ENCODE measurements at places on chromosomes 4 and X.

DNA sequence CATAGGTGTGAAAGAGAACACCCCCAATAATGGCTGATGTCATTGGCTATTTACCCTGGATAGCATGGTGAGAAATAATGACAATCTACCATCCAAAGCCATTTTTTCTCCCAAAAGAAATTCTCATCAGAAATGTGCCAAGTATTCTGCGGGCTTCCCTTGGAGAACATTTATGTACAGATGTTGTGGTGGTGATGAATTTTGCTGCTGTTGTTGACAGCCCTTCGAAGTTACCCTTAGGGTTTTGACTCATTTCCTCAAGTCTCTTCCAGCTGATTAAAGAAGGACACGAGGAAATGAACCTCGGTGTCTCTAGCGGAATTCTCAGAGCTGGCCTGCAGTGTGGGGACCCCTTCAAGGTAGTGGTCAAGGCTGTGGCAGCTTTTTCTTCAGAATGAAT, 3.4 kb downstream of the KIT start:
- no peak for DNase-seq

DNA sequence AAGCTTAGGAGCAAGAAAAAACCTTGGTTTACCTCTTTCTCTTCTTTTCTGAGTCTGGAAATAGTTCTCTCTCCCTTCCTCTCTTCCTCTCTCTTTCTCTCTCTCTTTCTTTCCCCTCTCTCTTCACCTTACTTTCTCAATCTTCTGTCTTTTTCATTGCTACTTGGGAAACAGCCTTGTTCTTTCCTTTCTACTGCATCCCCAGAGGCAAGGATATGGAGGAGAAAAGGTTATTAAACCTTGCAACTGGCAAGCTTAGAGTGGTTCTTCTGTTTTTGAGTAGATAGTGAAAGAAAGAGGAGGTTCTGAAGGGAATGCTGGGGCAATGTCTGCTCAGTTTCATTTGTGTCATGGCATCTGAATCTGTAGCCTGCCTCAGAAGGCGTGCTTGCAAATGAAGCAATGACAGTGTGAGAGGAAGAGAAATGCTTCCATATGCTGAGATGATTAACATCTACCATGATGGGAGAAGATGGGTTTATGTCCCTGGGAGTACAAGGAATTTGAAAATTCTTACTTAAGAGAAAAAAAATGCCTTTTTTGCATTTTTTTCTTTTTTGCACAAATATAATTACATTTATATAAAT, 190.6 kb downstream of the CEP135 start:
- no peak for DNase-seq

- DNase-seq = no peak
Observed at GRCh38 chr4:72448231-72448630, 120.8 kb downstream of the ADAMTS3 start.

GRCh38 chr4:118753685-118754084, 68.5 kb downstream of the METTL14 start:
- DNase-seq = no peak

GRCh38 chrX:19829814-19830213, 57.6 kb downstream of the SH3KBP1 start:
- DNase-seq = no peak

GRCh38 chr4:81356621-81357020, 115.1 kb downstream of the RASGEF1B start:
- DNase-seq = no peak

DNA sequence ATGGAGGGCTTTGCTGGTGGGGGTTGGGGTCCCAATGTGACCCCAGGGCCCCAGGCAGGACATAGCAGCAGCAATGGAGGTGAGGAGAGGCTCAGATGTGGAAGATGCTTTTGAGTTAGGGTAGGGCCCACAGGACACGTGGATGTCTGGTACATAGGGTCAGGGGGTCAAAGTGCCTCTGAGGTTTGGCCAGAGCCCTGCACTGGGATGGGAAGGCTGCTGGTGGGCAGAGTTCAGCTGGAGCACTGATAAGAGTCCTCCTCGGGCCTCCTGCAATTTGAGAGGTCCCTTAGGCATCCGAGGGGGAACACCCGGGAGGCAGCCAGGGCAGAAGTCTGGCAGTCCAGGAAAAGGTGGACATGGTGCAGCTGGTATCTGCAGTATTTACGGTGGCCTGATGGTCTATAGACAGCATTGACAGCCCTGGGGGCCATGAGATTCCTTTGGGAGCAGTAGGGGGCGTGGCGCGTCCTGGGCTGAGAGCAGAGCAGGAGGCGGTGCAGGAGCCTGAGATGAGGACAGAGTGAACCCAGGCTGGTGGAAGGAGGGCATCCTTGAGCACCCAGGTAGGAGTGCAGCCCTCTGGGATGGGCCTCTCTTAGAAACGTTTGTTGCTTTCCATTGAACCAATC, 22.6 kb downstream of the CCNQ start:
- DNase-seq = no peak

GRCh38 chrX:46722742-46723568, 36.0 kb downstream of the SLC9A7 start:
- no peak for DNase-seq

Measured in effector CD8-positive, alpha-beta T cell (primary cell).